Retina (tissue), 1 donor: ENCODE measurements at places on chromosomes 7 and 10.

- no peak for DNase-seq
These were observed 203.9 kb downstream of the TEX36 start for GRCh38 chr10:125479059-125479458.

GRCh38 chr10:8389630-8390029 lies 335.1 kb downstream of the GATA3 start:
- DNase-seq, result no peak

DNA sequence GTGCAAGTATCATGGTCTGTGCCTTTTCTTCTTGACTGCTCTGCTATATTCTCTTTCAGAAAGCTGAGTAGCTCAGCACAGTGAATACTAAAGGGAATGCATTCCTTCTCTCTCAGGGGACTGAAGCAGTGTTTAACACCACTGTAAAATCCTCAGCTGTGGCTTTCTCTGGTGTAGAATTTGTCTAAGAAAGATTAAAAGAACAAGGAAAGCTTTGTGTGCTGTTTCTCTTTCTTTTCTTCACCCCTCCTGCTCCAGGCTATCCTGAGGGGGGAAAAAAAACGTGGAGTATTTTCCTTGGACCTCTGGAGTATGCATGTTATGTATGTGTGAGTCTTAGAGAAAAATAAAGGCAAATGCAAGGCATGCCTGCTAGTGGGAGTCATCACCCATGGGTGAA lies 383.9 kb downstream of the AUTS2 start:
- DNase-seq, result no peak

DNA sequence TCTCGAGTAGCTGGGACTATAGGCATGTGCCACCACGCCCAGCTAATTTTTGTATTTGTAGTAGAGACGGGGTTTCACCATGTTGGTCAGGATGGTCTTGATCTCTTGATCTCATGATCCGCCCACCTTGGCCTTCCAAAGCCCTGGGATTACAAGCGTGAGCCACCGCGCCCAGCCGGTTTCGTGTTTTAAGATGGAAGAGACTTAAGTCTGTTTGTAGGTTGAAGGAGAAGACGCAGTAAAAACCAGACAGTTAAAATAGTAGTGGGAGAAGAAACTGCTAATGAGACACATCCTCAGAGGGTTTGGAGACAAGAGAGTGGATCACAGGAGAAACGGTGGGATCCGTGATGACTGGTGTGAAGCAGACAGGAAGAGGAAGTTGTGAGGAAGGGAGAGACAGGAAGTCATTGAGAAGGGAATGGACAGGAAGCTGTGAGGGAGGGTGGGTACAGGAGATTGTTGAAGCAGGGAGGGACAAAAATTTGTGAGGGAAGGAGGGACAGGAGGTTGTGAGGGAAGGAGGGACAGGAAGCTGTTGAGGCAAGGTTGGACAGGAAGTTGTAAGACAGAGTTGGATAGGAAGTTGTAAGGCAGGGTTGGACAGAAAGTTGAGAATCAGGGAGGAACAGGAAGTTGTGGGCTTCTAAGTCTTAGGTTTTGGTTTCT lies 115.5 kb downstream of the WDFY4 start:
- DNase-seq, result no peak

DNA sequence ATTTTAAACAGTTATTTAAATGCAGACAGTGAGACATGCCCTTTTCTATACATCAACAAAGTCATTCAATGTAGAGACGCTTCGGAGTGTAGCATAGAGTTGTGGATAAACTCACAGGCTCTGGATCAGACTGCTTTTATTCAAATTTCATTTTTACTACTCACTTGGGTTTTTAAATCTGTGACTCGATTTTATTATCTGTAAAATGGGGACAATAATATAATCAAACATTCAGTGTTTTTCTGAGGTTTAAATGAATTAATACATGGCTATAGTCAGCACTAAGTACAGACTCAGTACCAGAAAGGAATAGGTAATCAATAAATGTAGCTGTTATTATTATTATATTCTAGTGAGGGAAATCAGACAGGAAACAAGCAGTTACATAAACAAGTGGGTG lies 43.4 kb downstream of the THSD7A start:
- DNase-seq, result no peak

DNA sequence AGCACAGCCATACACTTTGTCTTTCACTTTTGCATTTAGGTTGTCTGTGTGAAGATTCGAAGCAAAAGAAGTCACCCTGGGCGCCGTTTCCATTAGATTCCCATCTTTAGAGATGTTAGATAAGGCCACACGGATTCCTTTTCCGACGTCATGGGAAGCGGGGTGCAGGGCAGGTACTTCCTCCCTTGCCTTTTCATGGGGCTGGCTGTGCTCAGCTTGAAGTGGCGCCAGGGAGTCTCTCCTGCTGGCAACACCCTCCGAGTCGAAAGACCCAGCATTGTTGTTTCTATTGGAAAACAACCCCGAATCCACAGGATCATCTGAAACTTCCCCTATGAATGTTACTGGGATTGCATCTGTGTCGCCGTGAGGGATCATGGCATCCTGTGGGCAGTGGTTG lies 246.4 kb upstream of the GRB10 start:
- DNase-seq, result no peak

DNA sequence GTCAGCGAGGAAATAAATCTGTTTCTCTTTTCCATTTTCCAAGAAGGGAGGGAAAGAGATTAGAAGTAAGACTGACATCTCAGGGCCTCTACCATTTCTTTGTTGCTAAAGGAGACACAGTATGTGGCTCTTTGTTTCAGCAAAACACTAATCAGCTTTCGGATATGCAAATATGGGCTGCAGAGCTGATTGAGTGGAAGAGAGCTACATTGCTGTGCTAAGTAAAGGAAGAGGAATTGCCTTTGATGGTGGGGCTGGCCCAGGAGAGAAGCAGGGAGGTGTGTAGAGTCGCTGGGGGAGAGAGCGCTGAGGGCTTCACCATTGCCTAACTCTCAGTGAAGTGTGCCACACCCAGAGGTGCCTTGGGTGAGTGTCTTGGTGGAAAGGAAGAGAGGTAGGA lies 284.8 kb downstream of the SDK1 start:
- DNase-seq, result no peak

- no peak for DNase-seq
These were observed 59.5 kb upstream of the PDLIM1 start for GRCh38 chr10:95350219-95350829.

- DNase-seq, result no peak
These were observed 289.7 kb downstream of the KLF6 start for GRCh38 chr10:3495281-3495680.

DNA sequence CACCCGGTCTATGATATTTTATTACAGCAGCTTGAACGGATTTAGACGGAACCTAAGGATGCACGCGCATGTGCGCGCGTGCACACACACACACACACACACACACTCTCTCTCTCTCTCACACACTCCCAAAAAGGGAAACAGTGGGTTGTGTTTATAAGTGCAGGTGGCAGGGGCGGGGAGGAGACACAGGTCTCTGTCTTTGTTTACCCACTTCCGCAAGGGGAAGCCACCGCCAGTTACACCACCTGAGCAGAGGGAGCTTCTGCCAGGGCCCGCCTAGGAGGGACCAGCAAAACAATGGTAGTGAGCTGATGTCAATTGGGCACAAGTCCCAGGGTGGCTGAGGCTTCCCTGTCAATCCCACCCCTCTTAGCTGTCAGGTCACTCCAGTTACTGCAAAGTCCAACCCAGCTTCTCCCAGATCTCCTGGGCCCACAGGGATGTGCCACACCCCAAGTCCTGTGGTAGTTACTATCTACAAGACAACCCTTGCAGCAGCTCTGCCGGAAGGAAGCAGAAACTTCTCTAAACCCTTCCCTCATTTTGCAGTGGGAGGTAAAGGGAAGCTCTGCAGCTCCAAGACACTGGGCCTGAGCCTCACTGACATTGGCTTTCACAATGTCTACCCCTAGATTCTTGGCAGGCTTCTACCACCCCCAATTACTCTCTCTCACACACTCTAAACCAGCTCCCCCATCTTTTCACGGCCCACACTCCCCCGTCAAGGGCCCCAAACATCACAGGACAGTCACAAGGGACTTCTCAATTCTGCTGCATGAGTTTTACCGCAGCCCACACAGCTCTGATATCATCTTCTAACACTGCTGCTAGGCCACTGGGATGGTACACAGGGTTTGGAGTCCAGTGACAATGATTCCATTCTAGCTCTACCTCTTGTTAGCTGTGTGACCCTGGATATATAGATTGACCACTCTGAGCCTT lies 17.6 kb downstream of the ANXA11 start:
- no peak for DNase-seq
